ENCODE measurements at places on chromosomes 13 and 19.
A peak's percentile ranks its signal among the peaks of the same experiment; 100 is the strongest.

DNA sequence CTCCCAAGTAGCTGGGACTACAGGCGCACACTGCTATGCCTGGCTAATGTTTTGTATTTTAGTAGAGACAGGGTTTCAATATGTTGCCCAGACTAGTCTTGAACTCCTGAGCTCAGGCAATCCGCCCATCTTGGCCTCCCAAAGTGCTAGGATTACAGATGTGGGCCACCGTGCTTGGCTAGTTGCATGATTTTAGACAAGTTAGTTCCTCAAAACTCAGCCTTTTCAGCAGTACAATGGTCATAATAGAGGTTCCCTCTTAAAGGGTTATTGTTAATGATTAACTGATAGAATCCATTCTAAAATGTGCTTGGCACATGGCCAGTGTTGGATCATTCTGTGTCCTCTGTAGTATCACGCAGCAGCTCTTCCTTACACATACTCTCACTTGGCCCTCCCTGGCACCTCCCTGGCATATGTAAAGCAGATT, 19.5 kb upstream of the IFT88 start:
- no peaks in the 10 kb centered on the region for H3K27me3 ChIP-seq
- no peak for DNase-seq
- H3K36me3 ChIP-seq = no peaks in the 10 kb centered on the region
- no peaks in the 10 kb centered on the region for H3K4me1 ChIP-seq
- H3K27ac ChIP-seq = no peak overlapping the region

DNA sequence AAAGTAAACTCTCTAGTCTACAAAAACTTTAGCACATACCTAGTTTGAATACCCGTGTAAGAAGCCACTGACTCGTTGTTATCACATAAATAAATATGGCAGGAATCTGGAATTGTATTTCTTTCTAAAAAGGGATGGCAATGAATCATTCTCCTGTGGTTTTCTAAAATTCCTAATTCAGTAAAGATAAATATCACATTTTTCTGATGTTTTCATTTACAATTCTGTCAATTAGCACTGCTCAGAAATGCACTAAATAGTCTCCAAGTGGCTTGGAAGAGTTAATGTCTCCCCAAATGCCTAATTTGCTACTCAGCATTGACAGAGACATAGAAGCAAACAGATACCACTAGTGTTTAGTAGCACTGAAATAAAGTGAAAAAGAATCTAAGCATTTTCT, 547.7 kb upstream of the SLITRK1 start:
- H3K27ac ChIP-seq = no peak overlapping the region
- H3K27me3 ChIP-seq = no peaks in the 10 kb centered on the region
- H3K4me3 ChIP-seq = no peak overlapping the region
- H3K36me3 ChIP-seq = no peaks in the 10 kb centered on the region
- H3K4me1 ChIP-seq = no peaks in the 10 kb centered on the region

DNA sequence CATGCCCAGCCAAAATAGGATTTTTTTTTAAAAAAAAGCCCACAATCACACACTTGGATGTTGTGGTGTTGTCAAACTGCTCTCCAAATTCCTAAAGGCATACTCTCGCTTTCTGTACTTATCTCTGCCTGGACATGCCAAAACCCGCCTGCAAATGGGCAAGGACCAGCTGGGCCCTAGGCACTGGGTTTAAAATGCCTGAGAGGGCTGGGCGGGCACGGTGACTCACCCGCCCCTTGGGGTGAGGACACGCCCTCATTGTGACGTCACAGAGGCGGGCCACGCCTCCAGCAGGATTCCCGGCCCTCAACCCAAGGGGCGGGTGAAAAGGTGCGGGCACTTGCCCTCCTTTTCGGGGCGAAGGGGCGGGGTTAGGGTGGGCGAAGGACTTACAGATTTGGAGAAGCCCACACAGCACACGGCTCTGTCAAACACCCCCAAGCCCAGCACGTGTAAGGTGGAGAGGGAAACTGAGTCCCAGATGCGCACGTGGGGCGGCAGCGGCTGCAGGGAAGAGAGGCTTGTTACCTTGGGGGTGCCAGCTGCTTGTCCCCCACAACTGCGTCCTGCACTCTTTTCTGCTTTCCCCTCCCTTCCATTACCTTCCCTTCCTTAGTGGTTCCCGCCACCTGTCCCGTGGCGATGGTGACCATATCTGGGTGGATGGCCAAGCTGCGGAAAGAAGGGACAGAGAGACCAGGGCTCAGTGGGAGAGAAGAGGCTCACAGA, 6.6 kb downstream of the EML2 start:
- H3K27me3 ChIP-seq = no peaks in the 10 kb centered on the region
- H3K4me1 ChIP-seq = peaks cover 7% of the 10 kb centered on the region
- H3K27ac ChIP-seq = 0 out of 3 replicates have a peak overlapping the region, but pooled peaks have one; percentile 36
- peaks cover 32% of the 10 kb centered on the region for H3K36me3 ChIP-seq

GRCh38 chr19:14147797-14148605, 11.6 kb upstream of the ASF1B start:
- H3K27ac ChIP-seq = no peak overlapping the region
- H3K27me3 ChIP-seq = no peaks in the 10 kb centered on the region
- peak; percentile 83 for DNase-seq
- no peak overlapping the region for H3K4me3 ChIP-seq
- peaks cover 15% of the 10 kb centered on the region for H3K36me3 ChIP-seq
- H3K4me1 ChIP-seq = peaks cover 34% of the 10 kb centered on the region

- DNase-seq = no peak
- H3K36me3 ChIP-seq = no peaks in the 10 kb centered on the region
- no peaks in the 10 kb centered on the region for H3K4me1 ChIP-seq
- no peaks in the 10 kb centered on the region for H3K27me3 ChIP-seq
- no peak overlapping the region for H3K4me3 ChIP-seq
- H3K27ac ChIP-seq = no peak overlapping the region
Observed at GRCh38 chr19:8688930-8689329, 9.7 kb downstream of the ACTL9 start.

GRCh38 chr19:33390101-33390907, 16.8 kb downstream of the CEBPG start:
- H3K27ac ChIP-seq = no peak overlapping the region
- 0 out of 3 replicates have a peak, but pooled peaks cover 2% of the 10 kb centered on the region for H3K36me3 ChIP-seq
- H3K27me3 ChIP-seq = no peaks in the 10 kb centered on the region
- no peak for DNase-seq
- H3K4me3 ChIP-seq = no peak overlapping the region

- DNase-seq = no peak
- no peak overlapping the region for H3K4me3 ChIP-seq
- H3K27ac ChIP-seq = no peak overlapping the region
- peaks cover 5% of the 10 kb centered on the region for H3K4me1 ChIP-seq
Observed at GRCh38 chr19:2491130-2491801, 15.3 kb downstream of the GADD45B start.

DNA sequence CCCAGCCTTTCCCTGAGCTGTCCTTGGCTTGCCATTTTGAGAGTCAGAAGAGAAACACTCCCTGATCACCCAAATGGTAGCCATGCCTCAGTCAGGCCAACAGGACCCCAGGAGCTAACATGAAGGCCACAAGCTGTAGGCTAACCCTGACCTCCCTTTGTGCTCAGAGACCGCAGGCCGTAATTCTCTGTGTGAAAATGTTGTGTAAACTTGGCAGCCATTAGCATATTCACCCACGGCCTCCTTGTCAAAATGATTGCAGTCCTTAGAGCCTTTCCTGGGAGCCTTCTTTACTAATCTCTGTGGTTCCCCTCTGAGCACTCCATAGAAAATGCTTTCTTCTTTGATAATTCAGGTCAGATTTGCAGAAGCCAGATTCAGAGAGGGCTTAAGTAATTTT, 418.9 kb downstream of the COG6 start:
- no peaks in the 10 kb centered on the region for H3K27me3 ChIP-seq
- no peaks in the 10 kb centered on the region for H3K4me1 ChIP-seq
- no peaks in the 10 kb centered on the region for H3K36me3 ChIP-seq
- H3K4me3 ChIP-seq = no peak overlapping the region
- no peak for DNase-seq

DNA sequence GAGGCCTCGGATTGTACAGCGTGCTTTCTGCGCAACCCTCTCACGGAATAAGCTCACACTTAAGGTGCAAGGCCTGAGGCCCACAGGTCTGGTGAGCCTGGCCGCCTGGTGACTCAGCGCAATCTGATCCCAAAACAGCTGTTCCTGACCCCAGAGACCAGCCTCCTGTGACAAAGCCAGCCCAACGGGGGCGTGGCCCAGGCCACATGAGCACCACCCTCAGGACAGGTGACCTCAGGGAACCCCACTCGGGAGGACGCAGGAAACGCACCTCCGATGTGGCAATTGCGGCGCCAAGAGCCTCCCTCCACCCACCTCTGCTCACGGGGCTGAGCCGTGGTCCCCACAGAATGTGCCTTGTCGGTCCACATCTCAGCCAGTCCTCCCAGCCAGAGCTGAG, 26.4 kb downstream of the GRTP1 start:
- peaks cover 8% of the 10 kb centered on the region for H3K4me1 ChIP-seq
- no peak overlapping the region for H3K27ac ChIP-seq
- no peaks in the 10 kb centered on the region for H3K27me3 ChIP-seq
- H3K4me3 ChIP-seq = no peak overlapping the region
- H3K36me3 ChIP-seq = no peaks in the 10 kb centered on the region

- no peak overlapping the region for H3K4me3 ChIP-seq
- no peaks in the 10 kb centered on the region for H3K36me3 ChIP-seq
- DNase-seq = no peak
Observed at GRCh38 chr13:55000043-55000442, 1971.4 kb downstream of the OLFM4 start.

DNA sequence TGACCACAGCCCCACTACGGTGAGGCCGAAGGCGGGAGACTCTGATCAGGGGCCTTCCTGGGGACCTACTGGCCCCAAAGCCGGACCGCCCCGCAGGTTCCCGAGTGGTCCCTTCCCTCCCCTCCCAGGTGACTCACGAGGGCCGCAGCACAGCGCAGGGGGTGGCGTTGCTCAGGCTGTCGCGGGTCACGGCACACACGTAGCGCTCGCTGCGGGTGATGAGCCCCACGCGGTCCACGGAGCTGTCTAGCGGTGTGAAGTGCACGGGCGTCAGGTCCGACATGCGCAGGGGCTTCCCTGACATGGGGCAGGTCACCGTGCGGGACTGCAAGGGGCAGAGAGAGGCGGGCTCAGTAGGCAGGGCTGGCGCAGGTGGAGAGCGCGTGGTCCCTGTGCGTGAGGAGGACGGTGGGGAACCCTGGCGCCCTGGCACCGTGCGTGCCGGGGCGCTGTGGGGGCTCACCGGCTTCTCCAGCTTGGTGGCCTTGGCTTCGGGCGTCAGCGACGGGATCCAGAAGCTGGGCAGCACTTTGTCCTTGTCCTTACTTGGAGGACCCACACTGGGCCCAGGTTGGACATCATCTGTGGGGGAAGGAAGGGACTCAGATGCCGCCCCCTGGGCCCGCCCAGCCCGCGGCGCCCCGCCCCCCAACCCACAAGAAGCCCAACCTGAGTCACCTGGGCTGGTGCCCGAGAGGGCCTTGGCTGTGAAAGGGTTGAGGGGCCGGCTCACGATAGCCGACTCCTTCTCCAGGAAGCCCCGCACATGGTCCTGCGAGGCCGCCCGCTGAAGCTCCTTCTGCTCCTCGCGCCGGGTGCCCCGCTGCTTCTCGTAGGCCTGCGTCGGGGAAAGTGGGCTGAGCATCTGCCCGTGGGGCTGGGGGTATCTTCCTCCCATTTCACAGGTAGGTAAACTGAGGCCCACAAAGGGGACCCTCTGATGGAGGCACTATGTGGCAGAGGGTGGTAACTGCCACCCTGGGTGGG, 23.7 kb downstream of the NOSIP start:
- DNase-seq = no peak
- peaks cover 66% of the 10 kb centered on the region for H3K36me3 ChIP-seq
- H3K4me1 ChIP-seq = peaks cover 12% of the 10 kb centered on the region
- H3K27ac ChIP-seq = peak overlapping the region; percentile 47
- no peak overlapping the region for H3K4me3 ChIP-seq
- H3K27me3 ChIP-seq = no peaks in the 10 kb centered on the region

GRCh38 chr13:55948175-55948574, 1192.5 kb upstream of the PRR20A start:
- H3K27ac ChIP-seq = no peak overlapping the region
- H3K36me3 ChIP-seq = no peaks in the 10 kb centered on the region
- no peak overlapping the region for H3K4me3 ChIP-seq
- no peak for DNase-seq
- no peaks in the 10 kb centered on the region for H3K27me3 ChIP-seq

GRCh38 chr13:39552246-39552645, 50.7 kb downstream of the LHFPL6 start:
- H3K4me1 ChIP-seq = no peaks in the 10 kb centered on the region
- H3K4me3 ChIP-seq = no peak overlapping the region
- no peaks in the 10 kb centered on the region for H3K36me3 ChIP-seq
- DNase-seq = no peak
- H3K27ac ChIP-seq = no peak overlapping the region

- no peak overlapping the region for H3K4me3 ChIP-seq
- H3K27ac ChIP-seq = no peak overlapping the region
- no peaks in the 10 kb centered on the region for H3K36me3 ChIP-seq
Observed at GRCh38 chr13:112441779-112442310, 65.7 kb downstream of the SPACA7 start.

GRCh38 chr13:48489666-48490065, 43.2 kb downstream of the RCBTB2 start:
- no peak for DNase-seq
- H3K27me3 ChIP-seq = no peaks in the 10 kb centered on the region
- peaks cover 6% of the 10 kb centered on the region for H3K4me1 ChIP-seq
- no peak overlapping the region for H3K27ac ChIP-seq
- H3K4me3 ChIP-seq = no peak overlapping the region

DNA sequence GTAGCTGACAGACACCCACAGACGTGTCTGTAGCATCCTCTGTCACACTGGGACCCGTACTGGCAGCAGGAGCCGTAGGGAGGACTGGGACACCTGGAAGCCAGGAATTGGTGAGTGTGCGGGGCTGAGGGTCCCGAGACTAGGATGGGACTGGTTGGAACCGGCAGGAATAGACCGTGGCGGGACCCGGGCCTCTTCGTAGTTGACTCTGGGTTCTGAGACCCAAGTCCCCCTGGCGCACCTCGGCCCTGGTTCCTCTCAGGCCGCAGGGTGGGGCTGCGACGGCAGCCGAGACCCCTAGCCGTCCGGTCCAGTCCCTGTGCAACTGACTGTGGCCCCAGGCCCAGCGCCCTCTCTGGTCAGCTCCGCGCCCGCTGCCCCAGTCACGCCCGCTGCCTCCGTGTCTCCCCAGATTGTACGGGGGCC, 64.7 kb downstream of the ZNF823 start:
- no peak for DNase-seq
- no peak overlapping the region for H3K4me3 ChIP-seq
- no peaks in the 10 kb centered on the region for H3K36me3 ChIP-seq

DNA sequence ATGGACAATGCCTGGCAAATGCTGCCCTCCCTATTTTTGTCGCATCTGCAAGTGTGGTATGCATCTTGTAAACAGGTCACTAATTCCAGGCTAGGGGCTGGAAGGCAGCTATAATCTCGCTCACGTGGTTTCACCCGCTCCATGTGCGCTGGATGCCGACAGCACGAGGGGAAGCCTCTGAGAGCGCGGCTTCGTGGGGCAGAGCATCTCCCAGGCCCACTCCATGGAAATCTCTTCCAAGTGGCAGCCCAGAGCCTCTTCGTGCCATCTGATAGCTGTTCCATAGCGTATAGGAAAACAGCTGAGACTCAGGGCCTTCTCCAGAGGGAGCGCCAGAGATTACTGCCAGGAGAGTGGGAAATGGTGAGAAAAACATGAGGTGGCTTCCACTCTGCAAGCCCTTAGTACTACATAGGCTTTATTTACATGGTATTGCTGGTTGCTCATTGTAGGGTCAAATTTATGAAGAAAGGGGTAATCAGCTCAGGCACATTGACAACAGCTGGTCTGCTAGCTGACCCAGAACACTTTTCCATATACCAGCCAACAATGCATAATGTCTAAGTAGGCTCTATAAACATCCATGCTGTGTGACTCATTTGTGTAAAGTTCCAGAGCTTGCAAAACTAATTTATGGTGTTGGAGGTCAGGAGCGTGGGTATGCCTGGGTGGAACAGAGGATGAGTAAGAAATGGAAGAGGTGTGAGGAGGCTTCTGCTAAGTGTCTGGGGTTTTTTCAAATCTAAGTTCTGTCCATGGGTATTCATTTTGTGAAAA, 165.2 kb downstream of the SHISA2 start:
- DNase-seq = no peak
- peaks cover 14% of the 10 kb centered on the region for H3K27me3 ChIP-seq
- H3K27ac ChIP-seq = no peak overlapping the region
- no peaks in the 10 kb centered on the region for H3K36me3 ChIP-seq
